Amniotic stem cell (primary cell): ENCODE measurements at places on chromosomes 11 and 22.
A peak's percentile ranks its signal among the peaks of the same experiment; 100 is the strongest.

DNA sequence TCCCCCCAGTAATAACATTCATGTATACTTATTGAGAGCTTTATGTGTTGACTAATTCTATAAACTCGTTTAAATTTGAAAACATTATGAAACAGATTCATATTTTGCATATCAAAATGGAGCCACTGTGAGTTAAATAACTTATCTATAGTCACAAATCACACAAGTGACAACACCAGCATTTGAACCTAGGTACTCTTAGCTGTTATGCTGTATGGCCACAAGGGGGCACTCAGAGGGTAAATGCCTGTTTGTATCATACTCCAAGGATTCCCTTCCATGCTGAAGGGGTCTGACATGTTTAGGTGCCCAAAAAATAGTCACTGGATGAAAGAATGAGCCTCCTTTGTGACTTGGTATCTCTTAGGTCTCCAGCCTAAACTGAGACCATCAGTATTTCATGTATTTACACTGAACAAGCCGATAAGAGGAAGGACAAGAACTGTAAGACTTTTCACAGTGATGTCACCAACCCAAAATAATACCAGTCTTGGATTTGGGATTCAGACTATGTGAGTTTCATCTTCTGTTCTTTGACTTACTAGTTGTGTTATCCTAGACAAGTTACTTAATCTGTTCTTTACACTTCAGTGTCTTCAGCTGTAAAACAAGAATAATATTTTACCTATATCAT is 12.2 kb upstream of the OR52D1 start:
- peak; percentile 29 for DNase-seq

DNA sequence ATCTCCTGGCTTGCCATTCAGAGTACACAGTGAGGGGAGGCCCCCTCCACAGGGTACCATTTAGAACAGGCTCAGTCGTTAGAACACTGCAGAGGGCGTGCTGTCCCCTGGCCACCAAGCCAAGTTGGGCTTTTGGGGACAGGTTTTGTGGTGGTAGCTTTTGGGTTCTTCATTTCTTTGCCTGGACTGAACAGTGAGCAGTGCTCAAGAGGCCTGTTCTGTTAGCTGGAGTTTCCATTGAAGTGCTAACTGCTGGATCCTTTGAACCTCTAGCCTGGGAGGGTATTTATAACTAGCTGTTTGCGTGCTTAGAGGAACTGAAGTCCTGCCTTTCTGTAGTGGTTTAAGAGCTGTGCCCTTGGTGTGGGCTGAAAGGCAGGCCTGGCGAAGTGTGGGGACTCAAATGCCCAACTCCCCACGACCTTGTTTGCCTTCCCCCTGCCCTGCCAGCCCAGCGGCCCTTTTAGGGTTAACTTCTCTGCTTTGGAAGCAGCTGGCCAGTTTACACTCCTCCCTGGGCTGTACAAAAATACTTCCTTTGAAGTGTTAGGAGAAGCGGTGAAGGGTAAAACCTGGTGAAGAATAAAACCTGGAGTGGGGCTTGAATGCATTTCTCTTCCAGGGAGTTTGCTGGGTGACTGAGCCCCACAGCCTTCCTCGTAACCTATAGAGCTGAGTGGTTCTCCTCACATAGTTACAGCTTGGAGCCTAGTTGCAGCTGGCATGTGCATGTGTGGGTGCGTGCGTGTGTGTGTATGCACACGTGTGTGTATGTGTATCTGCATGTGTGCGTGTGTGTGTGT is 34.6 kb downstream of the ZNRF3 start:
- DNase-seq = no peak

DNA sequence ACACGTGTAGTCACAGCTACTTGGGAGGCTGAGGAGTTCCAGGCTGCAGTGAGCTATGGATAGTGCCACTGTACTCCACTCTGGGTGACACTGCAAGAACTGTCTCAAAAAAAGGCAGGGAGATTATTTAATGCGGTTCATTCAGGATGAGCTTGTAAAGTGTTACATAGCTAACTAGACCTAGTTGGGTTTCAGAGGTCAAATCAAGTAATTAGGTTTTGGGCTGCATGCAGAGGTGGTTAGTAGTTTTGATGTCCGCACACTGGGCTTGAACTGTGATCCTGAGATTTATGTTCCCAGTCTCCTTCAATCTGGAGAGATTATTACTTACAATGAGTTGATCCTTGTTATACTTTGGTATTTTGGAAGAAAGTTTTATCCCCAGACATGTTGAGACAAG is 2.1 kb upstream of the RBM4 start:
- no peak for DNase-seq

GRCh38 chr22:43852573-43853327 is 9.6 kb downstream of the SULT4A1 start:
- DNase-seq = no peak

DNA sequence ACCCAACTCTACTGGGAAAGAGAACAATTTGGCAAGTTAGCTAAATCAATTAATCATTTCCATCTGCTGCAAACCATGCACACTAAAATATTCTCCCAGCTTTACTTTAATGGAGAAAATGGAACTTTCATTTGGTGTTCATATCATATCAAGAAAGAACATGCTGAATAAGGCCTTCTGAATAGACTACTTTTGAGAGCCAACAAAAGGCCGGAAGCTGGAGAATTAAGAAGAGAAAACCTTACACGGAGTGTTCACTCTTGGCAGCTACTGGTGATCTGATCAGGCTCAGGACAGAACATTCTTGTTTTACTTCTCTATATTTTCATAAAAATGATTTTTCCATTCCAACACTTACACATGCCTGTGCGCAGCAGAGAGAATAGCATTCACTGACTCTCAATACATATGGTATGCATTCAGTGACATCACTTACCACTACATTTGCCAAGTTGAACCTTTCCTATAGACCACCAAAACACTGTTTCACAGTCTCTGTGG is 165.3 kb downstream of the TTC28 start:
- DNase-seq = no peak

DNA sequence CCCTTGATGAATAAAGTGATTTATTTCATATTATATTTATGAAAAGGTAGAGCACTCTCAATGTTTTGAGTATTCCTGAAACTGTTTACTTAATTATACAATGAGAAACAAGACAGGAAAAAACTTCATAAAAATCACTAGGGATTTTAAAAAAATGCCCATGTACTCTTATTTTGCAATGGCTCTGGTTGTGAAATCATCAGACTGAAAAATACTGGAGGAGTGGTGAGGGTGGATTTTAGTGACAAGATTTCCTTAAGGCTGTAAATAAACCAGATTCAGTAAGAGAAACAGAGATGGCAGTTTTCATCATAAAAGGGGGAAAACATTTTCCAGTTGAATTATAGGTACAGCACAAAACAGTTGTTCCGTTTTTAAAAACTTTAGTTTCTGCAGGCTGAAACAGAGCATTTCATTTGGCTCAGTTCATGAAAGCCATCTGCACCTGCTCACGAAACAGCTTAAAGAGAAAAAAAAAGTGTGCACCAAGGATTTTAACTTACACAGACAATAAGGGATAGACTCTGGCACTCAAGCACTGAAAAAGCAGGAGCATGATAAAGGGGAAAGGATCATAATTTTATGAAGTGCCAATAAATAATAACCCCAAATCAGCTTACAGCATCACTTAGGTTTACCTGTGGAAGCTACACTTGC is 100.7 kb downstream of the MAML2 start:
- DNase-seq = no peak

DNA sequence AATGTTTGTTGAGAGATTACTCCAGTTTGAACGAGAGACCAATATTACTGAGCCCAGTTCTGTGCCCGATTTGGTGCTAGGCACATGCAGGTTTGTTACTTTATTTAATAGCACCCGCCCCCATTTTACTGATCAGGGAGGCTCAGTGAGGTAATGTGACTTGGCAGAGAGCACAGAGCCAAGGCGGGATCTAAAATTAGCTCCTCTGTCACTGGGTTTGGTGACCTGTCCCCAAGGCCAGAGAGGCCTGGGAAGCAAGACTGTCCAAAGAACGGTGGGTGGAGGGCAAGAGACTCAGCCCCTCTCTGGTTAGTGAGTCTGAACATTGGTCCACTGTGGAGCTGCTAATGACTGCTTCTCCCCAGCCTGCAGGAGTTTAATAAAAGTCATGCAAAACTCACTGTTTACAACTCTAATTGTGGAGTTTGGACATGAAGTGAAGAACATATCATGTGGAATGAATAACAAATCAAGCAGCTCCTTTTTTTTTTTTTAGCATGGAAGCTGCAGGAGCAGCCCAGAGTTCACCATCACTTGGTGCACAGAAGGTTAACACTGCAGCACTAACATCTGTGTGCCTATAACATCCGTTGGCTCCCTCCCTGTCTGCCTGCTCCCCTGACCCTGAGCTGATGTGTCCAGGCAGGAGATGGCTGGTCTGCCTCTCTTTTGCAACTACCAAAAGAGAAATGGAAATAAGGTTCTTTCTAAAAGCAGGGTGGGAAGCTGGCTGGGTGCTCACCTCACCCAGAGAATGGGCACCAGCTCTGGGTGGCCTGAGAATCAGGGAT is 39.0 kb downstream of the CSNK2A3 start:
- no peak for DNase-seq

DNA sequence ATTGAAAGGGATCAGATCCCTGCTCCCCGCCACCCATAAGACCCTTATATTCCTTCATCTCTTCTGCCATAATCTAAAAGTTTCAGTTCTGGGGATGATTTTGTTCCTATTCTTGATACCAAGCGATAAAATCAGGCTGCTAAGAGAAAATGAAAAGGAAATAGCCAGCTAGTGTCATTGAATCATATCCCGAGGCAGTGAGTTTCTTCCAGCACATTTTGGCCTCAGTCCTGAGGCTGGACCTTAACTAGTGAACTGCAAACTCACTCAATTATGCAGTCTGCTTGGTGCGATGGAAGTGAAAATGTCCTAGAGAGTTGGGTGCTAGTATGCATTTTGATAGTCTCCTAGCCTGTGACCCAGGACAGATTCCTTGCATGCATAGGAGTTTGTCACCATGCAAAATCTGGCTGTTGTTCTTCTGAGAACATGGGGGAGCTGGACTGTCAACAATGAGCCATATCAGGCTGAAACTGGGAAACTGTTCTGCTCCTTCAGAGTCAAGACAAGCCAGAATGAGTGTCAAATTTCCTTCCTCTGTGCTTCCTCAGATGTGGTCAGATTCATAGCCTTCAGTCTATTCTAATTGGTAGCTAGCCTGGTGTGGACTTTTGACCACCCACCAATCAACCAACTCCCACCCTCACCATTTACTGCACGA is 102.9 kb downstream of the CCDC81 start:
- DNase-seq = no peak

- DNase-seq = peak; percentile 67
Measured at GRCh38 chr22:41966607-41967240, 2.5 kb upstream of the SEPTIN3 start.

- DNase-seq = peak; percentile 96
Measured at GRCh38 chr22:42688241-42689211, 32.1 kb downstream of the A4GALT start.

- DNase-seq = peak; percentile 53
Measured at GRCh38 chr11:102010776-102011494, 36.3 kb upstream of the CFAP300 start.

- DNase-seq = no peak
Measured at GRCh38 chr11:111983187-111983986, 41.8 kb upstream of the DLAT start.

DNA sequence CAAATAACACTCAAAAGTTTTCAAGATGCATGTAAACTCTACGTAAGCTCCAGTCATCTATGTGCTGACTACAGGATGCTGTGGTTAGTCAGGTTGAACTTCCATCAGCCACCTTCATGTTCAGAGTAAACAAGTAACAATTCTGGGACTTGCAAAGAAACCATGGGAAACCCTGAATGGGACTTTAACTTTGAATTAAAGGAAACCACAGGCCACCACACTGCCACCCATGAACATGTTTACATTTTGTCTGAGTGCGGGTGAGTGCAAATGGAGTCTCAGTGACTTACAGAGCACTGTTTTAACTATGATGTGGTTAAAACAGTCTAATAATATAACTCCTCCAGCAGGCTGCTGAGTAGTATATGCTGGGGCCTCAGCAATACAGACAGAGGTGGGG is 12.9 kb upstream of the SYTL2 start:
- no peak for DNase-seq
